ENCODE measurements at places on chromosomes 16 and 17.
A peak's percentile ranks its signal among the peaks of the same experiment; 100 is the strongest.

GRCh38 chr16:49620158-49620868 lies 235.6 kb downstream of the ZNF423 start:
- no peak for DNase-seq

- no peak for DNase-seq
Measured at GRCh38 chr17:10787306-10788045, 16.4 kb downstream of the TMEM238L start.

GRCh38 chr16:53953336-53953735 lies 249.4 kb downstream of the FTO start:
- no peak for DNase-seq

- DNase-seq: no peak
Measured at GRCh38 chr17:57401556-57402488, 145.5 kb downstream of the MSI2 start.

DNA sequence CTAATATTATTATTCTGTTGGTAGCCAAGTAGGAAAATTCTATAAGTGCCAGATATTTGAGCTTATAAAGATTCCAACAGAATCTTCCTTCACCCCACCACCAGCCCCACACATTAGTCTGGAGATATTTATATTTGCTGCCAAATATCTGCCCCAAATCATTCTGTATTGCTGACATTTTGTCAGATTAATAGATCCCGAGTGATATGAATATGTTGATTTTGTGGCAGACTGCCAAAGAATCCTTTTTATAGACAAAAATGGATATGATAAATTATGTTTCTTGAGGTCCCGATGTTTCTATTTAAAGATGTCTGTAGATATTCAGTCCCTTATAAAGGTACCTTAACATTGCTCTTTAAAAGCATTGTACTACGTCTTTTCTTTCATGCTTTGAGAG lies 162.2 kb upstream of the KCNJ16 start:
- DNase-seq: no peak

DNA sequence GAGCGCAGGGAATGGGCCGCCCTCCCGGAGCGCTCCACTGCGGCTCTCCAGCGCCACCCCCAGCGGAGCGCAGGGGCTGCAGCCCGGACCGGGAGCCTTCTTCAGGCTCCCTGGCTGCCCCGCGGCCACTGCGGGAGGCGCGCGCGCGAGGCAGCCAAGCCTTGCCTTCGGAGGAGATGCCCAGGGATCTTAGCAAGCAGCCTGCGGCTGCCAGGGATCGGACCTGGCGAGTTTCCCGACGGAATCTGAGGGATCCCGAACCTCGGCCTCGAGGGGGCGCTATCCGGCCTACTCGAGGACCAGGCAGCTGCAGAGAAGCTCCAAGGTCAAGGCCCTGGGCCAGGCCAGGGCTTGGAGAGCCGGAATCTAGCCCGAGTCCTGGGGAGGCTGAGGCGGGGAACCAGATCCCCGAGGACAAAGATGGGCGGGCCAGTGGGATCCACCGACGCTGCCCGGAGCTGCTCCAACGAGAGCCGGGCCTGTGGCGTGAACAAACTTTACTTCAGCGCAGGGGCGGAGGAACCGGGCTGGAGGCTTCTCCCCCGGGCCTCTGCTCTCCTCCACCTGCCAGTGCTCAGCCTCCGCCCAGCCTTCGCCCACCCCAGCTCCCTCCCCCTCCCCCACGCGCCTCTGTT lies at the start of gene IRX6:
Gene IRX6 (plus strand): TSS at position 567 of the 635 bp plus-strand sequence. CDS start 889 bp downstream, outside the sequence.
- peak; percentile 76 for DNase-seq

GRCh38 chr17:60538726-60539125 lies 12.7 kb upstream of the APPBP2 start:
- DNase-seq: no peak

- DNase-seq: no peak
Measured at GRCh38 chr17:74803388-74803930, 27.3 kb upstream of the NAT9 start.

- no peak for DNase-seq
Measured at GRCh38 chr16:1565083-1565805, 31.8 kb downstream of the TMEM204 start.

DNA sequence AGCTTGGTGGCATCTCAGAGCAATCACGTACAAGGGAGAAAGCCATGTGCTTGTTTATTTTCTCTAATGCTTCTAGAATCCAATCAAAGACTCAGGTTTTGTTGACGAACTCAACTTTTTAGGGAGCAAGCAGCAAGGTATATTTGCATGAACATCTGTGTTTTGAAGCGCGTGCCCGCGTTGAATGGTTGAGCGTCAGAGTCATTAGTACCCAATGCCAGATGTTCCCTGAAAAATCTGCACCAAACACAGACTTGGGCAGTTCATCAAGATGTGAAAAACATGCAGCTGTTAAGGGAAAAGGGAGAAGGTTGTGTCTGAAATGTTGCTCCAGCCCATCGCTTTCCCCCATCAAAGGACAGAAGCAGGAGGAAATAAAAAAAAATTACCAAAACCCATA lies 170.4 kb downstream of the SNX29 start:
- DNase-seq: no peak

DNA sequence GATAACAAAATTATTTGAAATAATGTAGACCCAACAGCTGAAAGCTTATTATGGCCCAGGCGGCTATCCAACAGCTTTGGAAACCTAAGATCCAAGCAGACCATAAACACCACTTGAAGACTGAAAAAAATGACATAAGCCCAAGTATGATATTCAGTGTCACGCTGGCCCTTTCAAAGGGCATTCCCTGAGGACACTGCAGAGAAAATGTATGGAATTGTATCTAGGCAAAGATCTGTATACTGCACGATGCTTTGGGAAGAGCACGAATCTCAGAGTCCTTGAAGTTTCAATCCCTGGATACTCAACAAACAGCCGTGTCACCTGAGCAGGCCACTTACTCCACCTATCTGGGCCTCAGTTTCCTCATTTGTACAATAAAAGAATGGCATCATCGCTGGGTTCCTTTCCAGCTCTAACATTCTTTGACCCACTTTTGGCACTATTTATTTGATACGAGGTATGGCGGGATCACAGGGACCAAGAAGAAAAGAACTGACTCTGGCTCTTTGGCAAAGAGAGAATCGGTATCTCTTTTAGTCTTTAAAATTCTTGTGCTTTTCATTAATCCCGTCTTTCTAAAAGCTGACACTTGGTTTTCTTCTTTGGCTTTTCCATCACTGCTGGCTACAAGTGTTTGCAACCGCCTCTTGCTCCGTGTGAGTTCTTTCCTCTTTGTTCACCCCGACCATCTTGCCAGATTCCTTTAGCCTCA lies 1.2 kb downstream of the STAT5B start:
- no peak for DNase-seq

- DNase-seq: no peak
Measured at GRCh38 chr17:8487130-8487645, 51.5 kb downstream of the NDEL1 start.

GRCh38 chr16:4351880-4352279 lies 759 bp upstream of the PAM16 start:
- peak; percentile 56 for DNase-seq

DNA sequence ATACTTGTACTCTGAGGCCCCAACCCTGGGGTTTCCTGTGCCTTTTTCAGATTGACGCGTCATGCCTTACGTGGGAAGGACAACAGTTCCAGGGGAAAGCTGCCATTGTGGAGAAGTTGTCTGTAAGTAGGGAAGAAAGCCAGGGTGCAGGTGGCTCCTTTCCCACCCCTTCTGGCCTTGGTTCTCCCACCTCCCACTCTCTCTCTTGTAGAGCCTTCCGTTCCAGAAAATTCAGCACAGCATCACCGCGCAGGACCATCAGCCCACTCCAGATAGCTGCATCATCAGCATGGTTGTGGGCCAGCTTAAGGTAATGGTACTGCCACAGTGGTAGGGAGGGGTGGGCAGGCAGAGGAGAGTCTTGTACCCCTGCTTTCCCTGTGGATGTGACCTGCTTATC lies 4.6 kb upstream of the EDC4 start:
- DNase-seq: no peak

GRCh38 chr17:383771-384621 lies 31.4 kb upstream of the RPH3AL start:
- DNase-seq: peak; percentile 23

- DNase-seq: peak; percentile 82
Measured at GRCh38 chr17:78263063-78263735, 31.8 kb downstream of the TMEM235 start.

- DNase-seq: no peak
Measured at GRCh38 chr16:5225931-5226655, 128.5 kb upstream of the EEF2KMT start.

DNA sequence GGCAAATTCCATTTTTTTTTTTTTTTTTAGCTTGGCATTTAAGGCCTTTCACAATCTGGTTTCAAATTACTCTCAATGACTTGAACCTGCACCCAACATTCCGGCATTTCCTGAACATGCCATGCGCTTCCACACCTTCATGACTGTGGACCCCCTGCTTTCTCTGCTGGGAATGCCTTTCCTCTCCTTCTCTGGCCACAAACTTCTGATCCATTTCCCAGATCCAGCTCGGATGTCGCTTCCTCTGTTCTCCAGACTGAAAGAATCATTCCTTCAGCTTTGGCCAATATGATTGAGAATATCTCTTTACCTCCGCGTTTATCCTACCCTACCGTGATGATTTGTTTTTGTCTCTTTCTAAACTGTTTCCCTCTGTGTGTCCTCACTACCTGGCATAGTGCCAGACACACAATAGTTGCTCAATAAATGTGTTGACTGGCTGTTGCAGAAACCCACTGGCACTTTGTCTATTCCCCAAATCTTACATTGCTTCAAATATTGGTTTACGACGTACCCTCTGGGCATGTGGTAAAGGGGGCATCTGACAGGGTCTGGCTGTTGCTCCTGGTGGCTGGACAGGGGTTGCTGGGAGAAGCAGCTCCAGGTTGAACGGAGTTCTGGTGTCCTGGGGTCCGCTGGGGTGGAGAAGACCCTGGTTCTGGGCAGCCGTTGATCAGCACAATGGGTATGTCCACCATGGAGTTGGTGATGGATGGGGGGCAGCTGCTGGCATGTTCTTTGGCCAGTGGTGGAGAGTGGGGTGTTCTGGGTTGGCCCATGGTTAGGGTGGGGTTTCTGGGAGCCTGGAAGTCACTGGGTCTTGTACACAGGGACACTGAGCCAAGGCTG lies 14.7 kb downstream of the TNS4 start:
- no peak for DNase-seq

DNA sequence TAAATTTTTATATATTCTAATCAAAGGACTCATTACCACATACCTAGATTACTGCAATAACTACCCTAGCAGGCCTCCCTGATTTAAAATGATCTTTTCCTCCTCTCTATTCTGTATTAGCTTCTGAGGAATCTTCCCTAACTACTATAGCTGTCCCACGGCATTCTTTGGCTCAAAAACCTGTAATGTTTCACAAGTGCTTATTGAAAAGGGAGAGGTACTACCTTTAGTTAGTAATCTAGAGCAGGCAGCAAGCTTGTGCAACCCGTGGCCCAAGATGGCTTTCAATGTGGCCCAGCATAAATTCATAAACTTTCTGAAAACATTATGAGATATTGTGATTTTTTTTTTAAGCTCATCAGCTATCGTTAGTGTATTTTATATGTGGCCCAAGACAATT lies 71.0 kb upstream of the CORO6 start:
- no peak for DNase-seq

GRCh38 chr17:45784741-45785479 lies 790 bp downstream of the CRHR1 start:
- DNase-seq: peak; percentile 57

- no peak for DNase-seq
Measured at GRCh38 chr17:49553676-49554335, 21.9 kb upstream of the NXPH3 start.

DNA sequence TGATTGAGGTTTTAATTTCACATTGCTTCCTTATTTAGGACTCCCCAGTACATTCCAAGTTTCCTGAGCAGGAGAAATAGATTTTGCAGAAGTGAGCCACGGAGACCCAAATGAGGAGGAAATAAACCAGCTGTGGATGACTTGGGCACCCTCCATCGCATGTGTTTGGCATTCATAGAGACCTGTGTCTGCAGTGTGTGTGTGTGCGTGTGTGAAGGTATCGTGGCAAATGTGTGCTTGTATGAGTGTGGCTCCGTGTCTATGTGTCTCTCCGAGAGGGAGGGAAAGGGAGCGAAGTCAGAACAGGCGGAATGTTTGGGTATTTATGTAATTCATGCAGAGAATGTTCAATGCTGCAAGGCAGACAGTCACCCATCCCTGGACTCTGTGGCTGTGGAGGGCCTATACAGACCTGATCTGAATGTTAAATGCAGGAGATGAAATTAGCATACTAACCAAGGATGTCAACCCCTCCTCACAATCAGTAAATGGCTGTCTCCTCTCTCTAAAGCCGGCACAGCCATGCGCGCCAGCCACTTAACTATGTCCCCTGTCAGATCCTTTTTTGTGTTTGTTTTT lies 186.0 kb upstream of the ZFHX3 start:
- DNase-seq: no peak

- no peak for DNase-seq
Measured at GRCh38 chr17:72520665-72521303, 400.0 kb downstream of the SOX9 start.

- DNase-seq: no peak
Measured at GRCh38 chr17:50311112-50311460, 34.8 kb upstream of the XYLT2 start.

GRCh38 chr17:33245183-33245582 lies 47.9 kb downstream of the ASIC2 start:
- DNase-seq: no peak

GRCh38 chr16:77987810-77988209 lies 34.5 kb upstream of the CLEC3A start:
- DNase-seq: no peak

- DNase-seq: no peak
Measured at GRCh38 chr16:67594956-67595355, 32.6 kb downstream of the CTCF start.

- no peak for DNase-seq
Measured at GRCh38 chr16:76900285-76901263, 290.4 kb upstream of the MON1B start.

- DNase-seq: no peak
Measured at GRCh38 chr16:83579436-83579835, 228.3 kb upstream of the HSBP1 start.
